ENCODE measurements at places on chromosomes 6 and 20.

- no peak for DNase-seq
These were observed 88.3 kb upstream of the SLC22A23 start for GRCh38 chr6:3545156-3545555.

DNA sequence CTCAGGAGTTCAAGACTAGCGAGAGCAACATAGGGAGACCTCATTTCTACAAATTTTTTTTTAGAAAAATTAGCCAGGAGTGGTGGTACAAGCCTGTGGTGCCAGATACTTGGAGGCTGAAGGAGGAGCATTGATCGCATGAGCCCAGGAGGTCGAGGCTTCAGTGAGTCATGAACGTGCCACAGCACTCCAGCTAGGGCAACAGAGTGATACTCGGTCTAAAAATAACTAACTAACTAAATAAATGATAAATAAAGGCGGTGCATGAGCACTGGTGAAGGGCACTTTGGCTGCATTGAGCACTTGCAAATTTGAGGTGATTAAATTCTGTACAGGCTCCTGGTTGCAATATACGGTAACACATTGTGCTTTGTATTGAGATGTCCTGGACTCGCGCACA lies 13.5 kb downstream of the HLA-A start:
- DNase-seq: no peak

DNA sequence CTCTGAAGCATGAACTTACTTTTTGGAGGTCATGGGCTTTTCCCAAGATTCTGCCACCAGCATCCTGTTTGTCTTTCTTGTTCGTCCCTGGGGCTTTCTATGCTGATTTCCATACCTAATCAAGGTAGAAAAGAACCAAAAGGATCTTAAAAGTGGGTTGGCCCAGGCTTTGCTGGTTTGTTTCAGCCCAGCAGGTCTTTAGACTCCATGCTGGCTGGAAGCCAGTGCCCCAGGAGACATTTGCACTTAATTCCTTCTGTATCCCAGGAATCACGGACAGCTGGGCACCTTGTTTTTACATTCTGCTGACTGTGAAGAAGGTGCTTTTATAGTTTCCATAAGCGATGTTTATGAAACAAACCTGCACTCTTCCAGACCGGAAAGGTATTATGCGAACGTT lies 195.9 kb downstream of the CDH4 start:
- DNase-seq: no peak

DNA sequence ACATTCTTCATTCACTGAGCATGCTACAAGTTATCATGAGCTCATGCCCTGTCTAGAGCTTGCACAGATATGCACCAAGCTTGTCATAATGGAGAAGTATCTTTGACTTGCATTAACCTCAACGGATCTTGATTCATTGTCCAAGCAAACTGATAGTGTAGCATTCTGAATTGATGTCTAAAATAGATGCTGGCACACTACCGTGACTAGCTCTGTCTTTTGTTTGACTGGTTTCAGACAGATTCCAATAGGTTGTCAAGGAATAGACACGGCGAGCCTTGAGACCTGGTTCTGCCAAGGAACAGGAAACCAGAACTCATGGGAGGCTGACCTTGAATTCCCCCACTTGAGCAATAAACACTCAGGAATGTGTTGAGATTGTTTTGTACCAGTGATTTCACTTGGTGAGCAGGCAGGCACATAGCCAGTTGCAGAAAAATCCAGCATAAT lies 1153.1 kb upstream of the GJE1 start:
- DNase-seq: no peak

- DNase-seq: no peak
These were observed 37.7 kb upstream of the SLC4A11 start for GRCh38 chr20:3276680-3277015.

- no peak for DNase-seq
These were observed 111.2 kb downstream of the CDK19 start for GRCh38 chr6:110703906-110704594.

DNA sequence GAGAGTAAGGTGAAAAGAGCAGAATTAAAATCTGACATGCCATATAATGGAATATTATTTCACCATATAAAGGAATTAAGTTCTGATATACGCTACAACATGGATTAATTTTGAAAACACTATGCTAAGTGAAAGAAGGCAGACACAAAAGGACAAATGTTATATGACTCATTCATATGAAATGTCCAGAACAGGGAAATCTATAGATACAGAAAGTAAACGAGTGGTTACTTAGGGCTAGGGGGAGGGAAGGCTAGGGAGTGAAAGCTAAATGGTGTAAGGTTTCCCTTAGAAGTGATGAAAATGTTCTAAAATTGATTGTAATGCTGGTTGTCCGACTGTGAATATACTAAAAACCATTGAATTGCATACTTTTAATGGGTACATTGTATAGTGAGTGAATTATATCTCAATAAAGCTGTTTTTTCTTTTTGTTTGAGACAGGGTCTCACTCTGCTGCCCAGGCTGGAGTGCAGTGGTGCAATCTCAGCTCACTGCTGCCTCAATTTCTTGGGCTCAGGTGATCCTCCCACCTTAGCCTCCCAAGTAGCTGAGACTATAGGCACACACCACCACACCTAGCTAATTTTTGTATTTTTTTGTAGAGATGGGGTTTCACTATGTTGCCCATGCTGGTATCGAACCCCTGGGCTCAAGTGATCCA lies 8.2 kb downstream of the PRPH2 start:
- DNase-seq: no peak

- no peak for DNase-seq
These were observed 20.6 kb downstream of the FKBP5 start for GRCh38 chr6:35668096-35668495.

- DNase-seq: no peak
These were observed 157.3 kb upstream of the ATXN1 start for GRCh38 chr6:16918586-16918985.

- no peak for DNase-seq
These were observed 24.7 kb downstream of the C20orf173 start for GRCh38 chr20:35504751-35505150.

- DNase-seq: no peak
These were observed 68.6 kb upstream of the FOXP4 start for GRCh38 chr6:41477572-41477971.

DNA sequence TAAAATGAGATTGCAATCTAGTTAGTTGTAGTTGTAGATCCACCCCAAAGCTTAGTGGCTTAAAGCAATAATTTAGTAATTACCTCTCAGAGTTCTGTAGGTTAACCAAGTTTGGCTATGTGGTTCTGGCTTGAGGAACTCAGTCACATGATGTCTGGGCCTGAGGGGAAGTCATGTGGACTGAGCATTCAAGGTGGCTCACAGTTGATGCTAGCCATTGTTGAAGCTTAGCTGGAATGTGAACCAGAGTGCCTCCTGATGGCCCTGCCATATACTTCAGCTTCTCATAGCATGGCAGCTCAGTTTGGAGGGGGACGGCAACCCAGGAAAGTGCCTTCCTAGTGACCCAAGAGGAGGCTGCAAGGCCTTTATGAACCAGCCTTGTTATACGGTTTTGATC lies 263.2 kb upstream of the RNF217 start:
- no peak for DNase-seq

DNA sequence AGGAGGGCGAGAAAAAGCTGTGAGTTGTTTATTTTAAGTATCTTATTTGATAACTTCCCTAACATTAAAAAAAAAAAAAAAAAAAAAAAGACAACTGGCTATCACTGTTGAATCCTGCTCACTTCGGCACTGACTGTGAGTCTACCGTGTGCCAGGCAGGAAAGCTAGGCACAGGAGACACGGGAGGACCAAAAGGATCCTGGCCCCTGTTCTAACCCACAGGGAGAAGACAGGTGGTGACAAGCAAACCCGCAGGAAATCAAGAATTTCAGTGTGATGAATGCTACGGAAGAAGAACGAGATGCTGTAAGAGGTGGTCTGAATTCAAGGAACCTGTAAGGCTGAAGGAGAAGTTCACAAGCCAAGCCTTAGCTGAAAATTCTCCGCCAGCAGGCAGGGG lies 94.7 kb upstream of the NFATC2 start:
- no peak for DNase-seq

GRCh38 chr6:74070091-74070490 lies 374.1 kb downstream of the CD109 start:
- DNase-seq: no peak

All from CD8-positive, alpha-beta memory T cell (primary cell).